ENCODE measurements at places on chromosomes 3 and 15. TPM values are rescaled to one million over a fixed set of nuclear protein-coding genes. Genes with fewer than 3 reads are reported as not detected.

DNA sequence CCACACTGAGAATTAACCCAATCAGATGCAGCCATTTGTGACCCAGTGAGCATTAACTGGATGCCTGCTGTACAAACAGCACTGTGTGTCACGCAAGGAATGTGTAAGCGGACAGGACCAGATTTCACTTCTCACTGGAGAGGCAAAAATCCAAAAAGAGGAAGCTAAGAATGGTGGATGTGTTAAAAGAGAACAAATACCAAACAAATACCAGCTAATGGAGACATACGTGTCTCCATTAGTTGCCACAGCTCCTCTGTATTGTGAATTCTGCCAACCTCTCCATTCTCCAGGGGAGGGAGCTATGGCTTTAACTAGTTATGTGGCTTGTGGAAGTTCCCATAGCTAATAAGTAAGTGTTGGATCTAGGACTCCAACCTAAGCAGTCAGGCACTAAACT, 2.6 kb downstream of the LTF start:
- no peaks in the 10 kb centered on the region for H3K4me1 ChIP-seq
- H3K4me3 ChIP-seq: no peak overlapping the region
- no peaks in the 10 kb centered on the region for H3K36me3 ChIP-seq
- no peak overlapping the region for H3K27ac ChIP-seq
- peak; percentile 28 for DNase-seq
- H3K27me3 ChIP-seq: no peaks in the 10 kb centered on the region

- no peaks in the 10 kb centered on the region for H3K36me3 ChIP-seq
- H3K27me3 ChIP-seq: no peaks in the 10 kb centered on the region
- H3K4me3 ChIP-seq: no peak overlapping the region
- no peak for DNase-seq
Observed at GRCh38 chr3:67311440-67311839, 313.3 kb downstream of the KBTBD8 start.

DNA sequence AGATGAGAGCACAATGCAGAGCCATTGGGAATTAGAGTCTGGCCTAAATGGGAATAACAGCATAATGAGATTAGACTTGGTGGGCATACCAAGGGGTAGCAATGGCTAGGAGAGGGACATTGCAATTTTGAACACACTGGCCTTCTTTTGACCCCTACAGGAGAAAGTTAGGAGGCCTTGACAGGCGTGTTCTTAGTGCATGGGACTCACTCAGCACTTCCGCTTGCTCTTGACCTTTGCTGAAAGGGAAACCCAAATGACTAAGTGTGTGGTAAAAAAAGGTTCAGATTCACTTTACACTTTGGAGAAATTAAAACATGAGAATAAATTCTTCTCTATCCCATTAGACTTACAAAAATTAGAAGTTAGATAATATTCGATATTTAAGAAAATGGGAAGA, 317.4 kb downstream of the DIPK2A start:
- no peaks in the 10 kb centered on the region for H3K27me3 ChIP-seq
- no peaks in the 10 kb centered on the region for H3K36me3 ChIP-seq
- H3K4me3 ChIP-seq: no peak overlapping the region
- no peaks in the 10 kb centered on the region for H3K4me1 ChIP-seq
- DNase-seq: no peak

DNA sequence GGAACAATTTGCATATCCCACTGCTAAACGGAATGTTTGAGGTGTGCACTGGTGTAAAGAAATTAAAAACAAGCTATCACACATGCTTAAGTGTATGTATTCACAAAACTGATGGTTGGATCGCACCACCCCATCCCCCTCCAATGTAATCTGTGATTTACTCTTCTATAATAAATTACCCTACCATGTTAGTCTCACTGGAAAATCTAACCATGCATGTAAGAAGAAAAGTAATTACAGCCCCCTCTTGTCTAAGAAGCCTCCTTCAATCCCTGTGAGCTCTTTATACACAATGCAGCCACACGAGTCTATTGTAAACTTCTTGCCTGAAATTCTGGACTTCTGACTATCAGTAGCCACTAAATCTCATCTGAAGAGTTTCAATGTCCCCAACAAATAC, 173.6 kb downstream of the ZBTB20 start:
- no peaks in the 10 kb centered on the region for H3K27me3 ChIP-seq
- DNase-seq: no peak
- no peak overlapping the region for H3K4me3 ChIP-seq
- no peaks in the 10 kb centered on the region for H3K36me3 ChIP-seq

- H3K36me3 ChIP-seq: peaks cover 1% of the 10 kb centered on the region
- no peaks in the 10 kb centered on the region for H3K4me1 ChIP-seq
- H3K27ac ChIP-seq: no peak overlapping the region
- no peak overlapping the region for H3K4me3 ChIP-seq
- no peak for DNase-seq
- H3K27me3 ChIP-seq: no peaks in the 10 kb centered on the region
Observed at GRCh38 chr3:50603261-50604109, 8.1 kb downstream of the CISH start.

GRCh38 chr3:196388956-196389355, 43.3 kb downstream of the UBXN7 start:
- no peak overlapping the region for H3K27ac ChIP-seq
- no peaks in the 10 kb centered on the region for H3K4me1 ChIP-seq
- H3K36me3 ChIP-seq: peaks cover 95% of the 10 kb centered on the region
- H3K27me3 ChIP-seq: no peaks in the 10 kb centered on the region
- no peak for DNase-seq
- no peak overlapping the region for H3K4me3 ChIP-seq

DNA sequence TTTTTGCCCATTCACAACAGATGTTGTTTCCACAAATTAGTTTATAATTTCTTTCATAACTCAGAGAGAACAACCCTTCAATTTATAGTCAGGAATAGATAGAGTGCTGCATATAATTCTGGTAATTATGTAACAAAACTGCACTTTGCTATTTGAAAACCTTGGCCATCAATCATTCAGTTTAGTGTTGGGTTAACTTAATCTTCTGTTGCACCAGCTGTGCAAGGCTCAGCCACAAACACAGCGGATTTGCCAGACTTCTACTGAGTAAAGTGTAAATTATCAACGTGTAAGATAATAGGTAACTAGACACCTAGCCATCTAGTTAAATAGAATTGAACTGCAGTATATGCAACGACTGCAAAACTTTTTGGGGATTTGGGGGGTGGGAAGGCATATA, 1064.3 kb upstream of the EPHA6 start:
- no peaks in the 10 kb centered on the region for H3K27me3 ChIP-seq
- no peak overlapping the region for H3K4me3 ChIP-seq
- no peak for DNase-seq

GOLGA6C gene
- total RNA-seq: not detected

Data from H9 (cell line).